ENCODE measurements at places on chromosomes 12 and 14.

GRCh38 chr12:56307221-56307965, 7.3 kb upstream of the CS start:
- DNase-seq = no peak

DNA sequence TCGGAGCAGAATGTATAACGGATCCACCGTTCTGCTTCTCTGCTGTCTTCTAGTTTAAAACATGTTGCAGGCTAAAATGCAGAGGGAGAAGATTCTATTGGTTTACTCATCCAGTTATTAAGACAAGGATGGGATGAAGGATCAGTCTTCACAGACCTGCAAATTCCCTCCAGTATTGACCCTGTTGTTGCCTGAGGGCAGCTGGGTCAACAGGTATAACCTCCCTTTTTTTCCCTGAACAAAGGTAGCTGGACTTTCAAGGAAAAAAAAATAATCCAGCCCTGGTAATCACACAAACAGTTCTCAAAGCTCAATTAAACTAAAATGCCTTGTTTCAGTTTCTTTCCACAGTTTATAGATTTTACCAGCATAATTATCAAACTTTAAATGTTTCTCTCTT, 480.6 kb downstream of the ZFP36L1 start:
- no peak for DNase-seq

- DNase-seq = no peak
These were observed 4.0 kb upstream of the MAX start for GRCh38 chr14:65106316-65106715.

DNA sequence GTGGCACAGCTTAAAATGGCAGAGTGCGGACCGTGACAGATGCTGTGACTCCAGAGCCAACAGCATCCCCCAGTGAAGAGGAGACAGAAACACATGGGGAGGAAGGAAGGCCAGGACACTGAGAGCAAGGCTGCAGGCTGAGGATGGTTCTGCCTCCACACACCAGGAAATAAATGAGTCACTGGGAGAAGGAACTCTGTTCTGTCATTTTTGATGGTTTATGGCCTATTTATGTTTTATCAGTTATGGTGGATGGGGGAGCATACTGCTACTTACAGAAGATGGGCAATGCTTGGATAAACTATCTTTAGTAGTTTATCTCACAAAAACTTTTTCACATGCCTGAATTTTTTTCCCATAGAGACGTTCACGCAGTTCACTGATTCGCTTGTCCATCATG, 33.8 kb downstream of the ZFYVE21 start:
- no peak for DNase-seq

GRCh38 chr14:68924186-68925158, 54.6 kb downstream of the ACTN1 start:
- no peak for DNase-seq

- peak; percentile 25 for DNase-seq
These were observed 21.4 kb upstream of the CMKLR1 start for GRCh38 chr12:108360487-108360886.

DNA sequence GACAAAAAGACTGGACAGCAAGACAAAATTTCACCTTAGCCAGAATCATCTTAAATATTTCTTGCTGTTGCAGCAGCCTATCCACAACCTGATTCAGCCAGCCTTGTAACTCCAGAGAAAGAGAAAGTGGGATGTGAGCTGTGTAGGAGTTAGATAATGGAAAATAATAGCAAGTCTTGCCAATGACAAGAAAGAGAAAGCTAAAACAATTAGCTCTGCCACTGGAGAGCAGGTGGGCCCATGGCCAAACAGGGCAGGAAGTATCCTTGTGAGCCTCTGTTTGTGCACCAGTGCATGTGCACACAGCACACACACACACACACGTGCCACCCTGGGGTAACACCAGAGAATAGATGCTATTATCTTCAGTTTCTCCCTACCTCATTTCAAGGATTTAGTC, 106.0 kb upstream of the CCDC196 start:
- no peak for DNase-seq

DNA sequence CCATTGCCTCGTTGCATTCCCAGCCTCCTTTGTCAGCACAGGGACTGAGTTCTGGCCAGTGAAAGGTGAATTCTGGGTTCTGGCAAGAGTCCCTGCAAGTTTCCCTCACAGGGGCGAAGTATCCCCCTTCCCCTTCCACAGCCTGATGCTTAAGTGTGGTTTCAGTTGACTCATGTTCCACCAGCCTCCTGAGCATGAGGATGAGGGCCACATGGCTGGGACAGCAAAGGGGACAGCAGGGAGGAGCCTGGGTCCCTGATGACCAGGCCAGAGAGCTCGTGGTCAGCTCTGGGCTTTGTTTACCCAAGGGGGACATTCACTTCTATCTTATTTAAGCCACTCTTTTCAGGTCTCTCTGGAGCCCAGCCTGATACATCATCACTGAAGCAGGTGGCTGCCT, 36.5 kb downstream of the CACNA2D4 start:
- no peak for DNase-seq

DNA sequence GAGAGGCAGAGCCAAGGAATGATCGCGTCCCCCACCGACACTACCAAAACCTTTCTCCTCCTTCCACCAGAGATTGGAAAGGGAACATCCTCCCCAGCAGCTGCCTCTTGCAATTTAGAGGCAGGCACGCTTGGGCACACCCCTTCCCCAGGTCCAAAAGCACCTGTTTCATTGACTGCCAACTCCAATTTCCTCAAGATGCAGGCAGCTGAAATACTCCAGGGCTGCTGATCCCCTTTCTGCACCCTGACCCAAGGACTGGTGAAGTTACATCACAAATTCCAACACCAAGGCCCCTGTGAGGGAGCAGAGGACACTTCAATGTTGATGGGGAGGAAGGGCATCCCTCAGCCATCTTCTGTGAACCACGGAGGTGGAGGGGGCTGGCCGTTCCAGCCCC, 33.8 kb downstream of the BCL11B start:
- no peak for DNase-seq

- DNase-seq = peak; percentile 69
These were observed at the start of gene TNFRSF1A for GRCh38 chr12:6341417-6342139. TNFRSF1A (minus strand) TSS chr12:6342076; CDS start chr12:6341814, 262 bp downstream.

- DNase-seq = no peak
These were observed 52.3 kb upstream of the BCL11B start for GRCh38 chr14:99324291-99324690.

DNA sequence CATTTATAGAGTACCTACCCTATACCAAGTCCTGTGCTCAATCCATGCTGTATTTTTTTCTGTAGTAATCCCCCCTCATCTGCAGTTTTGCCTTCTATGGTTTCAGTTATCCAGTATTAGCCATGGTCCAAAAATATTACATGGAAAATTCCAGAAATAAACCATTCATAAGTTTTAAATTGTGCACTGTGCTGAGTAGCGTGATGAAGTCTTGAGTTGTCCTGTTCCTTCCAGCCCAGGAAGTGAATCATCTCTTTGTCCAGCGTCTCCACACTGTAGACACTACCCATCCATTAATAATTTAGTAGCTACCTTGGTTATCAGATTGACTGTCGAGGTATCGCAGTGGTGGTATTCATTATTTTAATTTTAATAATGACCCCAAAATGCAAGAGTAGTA, 54.2 kb downstream of the SUDS3 start:
- no peak for DNase-seq

DNA sequence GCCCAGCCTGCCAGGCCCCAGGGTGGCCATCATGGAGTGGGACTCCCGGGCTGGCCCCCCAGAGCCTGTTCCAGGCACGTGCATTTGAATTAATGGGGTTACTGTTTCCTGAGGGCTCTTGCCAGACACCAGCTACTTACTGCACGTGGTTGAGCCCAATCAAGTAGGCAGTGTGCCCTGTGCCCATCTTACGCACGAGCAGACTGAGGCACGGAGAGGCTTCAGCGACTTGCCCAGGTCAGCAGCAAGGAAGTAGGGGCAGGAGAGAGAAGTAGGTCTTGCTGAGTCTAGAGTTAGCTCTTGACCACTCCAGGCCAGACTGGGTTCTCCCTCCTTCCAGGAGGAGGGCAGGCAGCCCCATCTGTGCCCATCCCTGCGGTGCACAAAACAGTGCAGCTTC, 67.7 kb downstream of the DIO3 start:
- no peak for DNase-seq

- peak; percentile 65 for DNase-seq
These were observed 1.1 kb downstream of the KMT2D start for GRCh38 chr12:49059299-49060171.

- DNase-seq = no peak
These were observed 208.6 kb upstream of the CDKN3 start for GRCh38 chr14:54188064-54188666.
